ENCODE measurements at places on chromosomes 6 and 20.

DNA sequence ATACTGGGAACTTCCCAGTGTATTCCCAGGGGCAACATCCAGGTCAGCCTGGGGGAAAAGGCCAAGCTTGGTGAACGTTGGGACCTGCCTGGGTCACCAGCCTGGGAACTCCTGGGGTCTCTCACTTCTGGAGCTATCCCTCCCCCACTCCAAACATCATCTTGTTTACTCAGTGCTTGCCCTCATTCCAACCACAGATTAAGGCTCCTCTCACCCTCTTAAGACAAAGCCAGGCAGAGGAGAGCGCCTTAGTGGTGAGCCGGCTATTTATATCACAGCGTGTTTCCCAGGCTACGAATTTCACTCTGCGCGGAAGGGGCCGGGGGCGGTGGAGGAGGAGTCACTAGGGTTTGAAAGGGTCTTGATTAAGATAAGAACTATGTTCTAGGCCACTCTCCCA is 12.1 kb downstream of the PRPH2 start:
- DNase-seq, result no peak

DNA sequence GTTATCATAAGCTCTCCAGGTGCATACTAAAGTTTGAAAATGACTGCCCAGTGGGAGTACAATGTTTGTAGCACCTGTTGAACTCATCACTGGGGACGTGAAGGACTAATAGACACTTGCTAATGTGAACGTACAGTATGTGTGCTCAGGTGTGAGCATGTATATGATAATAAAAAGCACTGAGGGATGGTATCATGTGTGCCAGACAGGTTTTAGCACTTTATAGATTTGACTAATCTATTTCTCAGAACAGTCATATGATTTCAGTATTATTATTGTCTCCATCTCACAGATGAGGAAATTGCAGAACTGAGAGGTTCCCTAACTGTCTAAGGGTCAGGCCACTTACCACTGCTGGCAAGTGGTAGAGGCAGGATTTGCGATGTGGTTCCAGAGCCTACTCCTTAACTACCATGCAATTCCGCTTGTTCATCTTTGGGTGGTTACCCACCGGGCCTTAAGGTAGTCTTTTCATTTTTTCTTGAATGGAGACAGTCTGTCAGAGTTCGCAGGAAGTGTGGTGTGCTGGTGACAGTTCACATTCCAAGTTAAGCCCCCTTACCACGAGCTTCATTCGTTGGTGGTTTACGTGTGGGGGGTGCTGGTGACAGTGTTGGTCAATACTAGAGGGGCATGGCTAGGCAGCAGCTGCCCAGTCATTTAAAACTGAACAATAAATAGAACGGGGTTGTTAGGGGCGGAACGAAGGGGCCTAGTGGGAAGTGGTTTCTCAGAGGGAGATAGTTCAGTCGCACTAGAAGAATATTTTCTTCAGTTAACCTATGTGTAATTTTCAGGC is 46.8 kb downstream of the RREB1 start:
- no peak for DNase-seq

DNA sequence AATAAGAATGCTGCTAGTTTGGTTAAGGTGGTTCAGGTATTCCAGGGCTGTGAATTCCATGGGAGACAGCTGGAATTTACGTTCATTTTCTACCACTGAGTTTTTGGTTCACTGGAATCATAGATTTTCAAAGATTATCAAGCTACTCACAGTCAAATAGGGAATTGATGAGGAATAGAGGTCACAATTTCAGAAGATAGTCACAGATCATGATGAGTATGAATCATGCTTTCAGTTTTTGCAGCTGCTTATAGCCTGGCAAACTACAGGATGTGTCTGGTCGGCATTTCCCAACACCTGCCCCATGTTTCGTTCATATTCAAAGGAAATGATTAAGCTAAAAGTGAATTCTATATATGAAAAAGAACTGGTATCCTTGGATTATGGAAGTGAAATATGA is 58.7 kb downstream of the BCKDHB start:
- no peak for DNase-seq

- no peak for DNase-seq
Measured at GRCh38 chr6:148296771-148297170, 45.9 kb upstream of the SASH1 start.

DNA sequence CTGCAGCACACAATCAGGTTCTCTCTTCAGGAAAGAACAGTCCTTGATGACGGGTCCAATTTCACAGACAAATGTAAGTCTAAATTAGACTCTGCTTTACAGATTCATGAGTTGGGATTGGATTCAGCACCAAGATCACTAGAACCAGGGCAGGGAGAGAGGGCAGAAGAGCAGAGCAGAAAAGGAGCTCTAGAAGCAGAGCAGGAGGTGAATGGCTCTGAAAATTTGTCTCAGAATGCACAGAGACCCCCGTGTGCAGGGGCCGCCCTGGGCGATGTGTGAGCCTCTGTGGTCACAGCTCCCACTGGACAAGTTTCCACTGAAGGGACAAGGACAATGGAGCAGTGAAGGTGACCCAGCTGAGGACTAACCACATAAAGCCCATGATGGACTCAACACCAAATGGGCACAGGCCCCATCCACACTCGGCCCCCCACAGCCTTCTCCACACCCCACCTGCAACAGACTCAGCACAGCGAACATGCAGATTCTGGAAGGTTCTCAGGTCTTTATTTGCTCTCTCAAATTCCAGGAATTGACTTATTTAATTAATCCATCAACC is 3.5 kb downstream of the HLA-B start:
- DNase-seq, result no peak

- no peak for DNase-seq
Measured at GRCh38 chr20:17024513-17025119, 202.2 kb upstream of the PCSK2 start.

- DNase-seq, result no peak
Measured at GRCh38 chr6:52417675-52418111, 2.4 kb upstream of the EFHC1 start.

GRCh38 chr6:32940656-32941213 is at the start of gene HLA-DMB:
HLA-DMB (minus strand) TSS chr6:32941028; CDS start chr6:32940807, 221 bp downstream.
- DNase-seq, result no peak

DNA sequence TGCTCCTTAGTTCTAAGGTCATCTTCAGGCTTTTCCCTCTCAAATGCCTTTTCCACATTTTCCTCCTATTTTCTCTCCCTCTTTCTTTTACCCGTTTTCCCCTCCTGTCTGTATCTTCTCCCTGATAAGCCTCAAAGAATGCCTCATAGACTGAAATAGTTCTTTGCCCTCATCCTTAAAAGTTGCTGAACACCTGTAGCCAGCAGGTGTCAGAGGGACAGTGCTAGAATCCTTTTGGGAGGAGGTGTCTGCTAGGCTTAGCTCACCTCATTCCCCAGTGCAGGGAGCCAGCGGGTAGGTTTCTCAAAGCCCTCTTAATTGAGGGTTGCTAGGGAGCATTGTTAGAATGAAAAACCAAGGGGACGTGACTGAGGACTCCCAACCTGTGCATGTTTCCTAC is 204.0 kb downstream of the TSHZ2 start:
- no peak for DNase-seq
